ENCODE measurements at places on chromosomes 3 and 15. TPM values are rescaled to one million over a fixed set of nuclear protein-coding genes. Genes with fewer than 3 reads are reported as not detected.

Gene C3orf22
- not detected for polyA plus RNA-seq

Gene MRPL47
- 46.4 TPM for polyA plus RNA-seq

GRCh38 chr3:165683947-165684346 is 153.3 kb downstream of the BCHE start:
- H3K27ac ChIP-seq = no peak overlapping the region
- H3K4me1 ChIP-seq = no peaks in the 10 kb centered on the region
- no peak for DNase-seq
- H3K4me3 ChIP-seq = no peak overlapping the region
- no peaks in the 10 kb centered on the region for H3K27me3 ChIP-seq

Gene FBXW12
- polyA plus RNA-seq = not detected

DNA sequence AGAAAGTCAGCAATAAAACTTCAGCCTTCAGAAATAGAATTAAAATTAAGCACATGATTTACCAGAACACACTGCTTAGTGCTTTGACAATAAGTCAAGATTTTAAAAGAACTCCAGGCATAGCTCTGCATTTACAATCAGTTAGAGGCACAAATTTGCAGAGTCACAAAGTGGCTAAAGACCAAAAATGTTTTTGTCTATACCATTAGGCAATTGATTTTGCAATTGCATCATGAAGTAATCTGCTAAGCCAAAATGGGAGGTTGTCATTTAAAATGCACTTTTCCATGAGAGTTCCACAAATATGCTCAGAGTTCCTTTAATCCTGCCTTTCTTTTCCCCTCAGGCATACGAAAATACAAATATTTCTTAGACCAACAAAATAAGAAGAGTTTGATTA is 10.1 kb upstream of the DCP1A start:
- peak; percentile 30 for DNase-seq
- no peak overlapping the region for H3K4me3 ChIP-seq
- no peaks in the 10 kb centered on the region for H3K36me3 ChIP-seq
- no peaks in the 10 kb centered on the region for H3K27me3 ChIP-seq

DNA sequence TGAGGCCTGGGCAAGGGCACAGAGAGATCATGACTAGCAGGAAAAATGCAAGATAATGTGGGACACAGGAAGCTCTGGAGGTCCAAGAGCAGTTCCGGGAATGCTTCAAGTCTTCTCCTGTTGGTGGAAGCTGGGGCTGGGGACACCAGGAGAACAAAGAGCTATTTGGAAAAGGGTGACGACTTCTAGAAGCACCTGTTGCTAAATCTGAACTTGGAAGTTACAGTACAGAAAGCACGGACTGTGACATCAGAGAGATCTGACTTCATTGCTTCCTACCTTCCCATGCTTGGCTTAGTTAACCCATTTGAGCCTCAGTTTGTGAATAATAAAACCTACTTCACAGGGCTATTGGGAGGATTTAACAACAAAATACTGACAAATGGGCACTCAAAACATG is 52.7 kb upstream of the NEO1 start:
- DNase-seq = no peak
- no peak overlapping the region for H3K4me3 ChIP-seq
- H3K27ac ChIP-seq = no peak overlapping the region
- H3K36me3 ChIP-seq = no peaks in the 10 kb centered on the region
- H3K4me1 ChIP-seq = no peaks in the 10 kb centered on the region
- peaks cover 2% of the 10 kb centered on the region for H3K27me3 ChIP-seq

Gene SEMA7A
- polyA plus RNA-seq = 0.15 TPM

DNA sequence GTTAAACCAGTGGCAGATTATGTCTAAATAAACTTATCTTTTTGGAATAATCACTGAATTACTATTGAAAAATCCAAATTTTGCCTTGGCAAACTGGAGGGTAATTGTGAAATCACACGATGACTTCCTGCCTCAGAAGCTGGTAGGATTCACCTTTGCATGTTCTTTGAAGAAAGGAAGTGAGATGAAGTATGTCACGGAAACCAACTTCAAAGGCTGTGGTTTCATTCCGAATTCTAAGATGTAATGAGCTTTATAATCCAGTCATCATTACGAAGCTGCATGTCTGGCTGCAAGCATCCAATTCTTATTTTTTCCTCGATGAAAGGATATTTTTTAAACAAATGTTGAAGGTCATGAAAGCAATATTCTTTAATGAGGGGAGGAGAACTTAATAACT is 15.0 kb upstream of the ZBED2 start:
- H3K4me1 ChIP-seq = no peaks in the 10 kb centered on the region
- H3K27me3 ChIP-seq = no peaks in the 10 kb centered on the region
- no peak for DNase-seq
- no peak overlapping the region for H3K27ac ChIP-seq

GRCh38 chr3:20194793-20195460 is 8.9 kb upstream of the SGO1 start:
- H3K36me3 ChIP-seq = no peaks in the 10 kb centered on the region
- H3K4me1 ChIP-seq = no peaks in the 10 kb centered on the region
- no peak overlapping the region for H3K4me3 ChIP-seq
- no peak overlapping the region for H3K27ac ChIP-seq

- H3K27ac ChIP-seq = no peak overlapping the region
- no peaks in the 10 kb centered on the region for H3K27me3 ChIP-seq
- DNase-seq = no peak
- no peak overlapping the region for H3K4me3 ChIP-seq
- H3K36me3 ChIP-seq = no peaks in the 10 kb centered on the region
Observed at GRCh38 chr3:86787091-86787490, 203.9 kb downstream of the VGLL3 start.

GRCh38 chr3:189237526-189237925 is 65.8 kb downstream of the TPRG1 start:
- no peak overlapping the region for H3K27ac ChIP-seq
- no peak for DNase-seq
- H3K4me1 ChIP-seq = no peaks in the 10 kb centered on the region
- H3K36me3 ChIP-seq = no peaks in the 10 kb centered on the region
- H3K27me3 ChIP-seq = no peaks in the 10 kb centered on the region

- H3K27me3 ChIP-seq = no peaks in the 10 kb centered on the region
- peak overlapping the region; percentile 90 for H3K27ac ChIP-seq
- H3K36me3 ChIP-seq = no peaks in the 10 kb centered on the region
- H3K4me1 ChIP-seq = peaks cover 18% of the 10 kb centered on the region
- peak; percentile 19 for DNase-seq
Observed at GRCh38 chr3:18425641-18426257, 610 bp upstream of the SATB1 start.

Gene AHSG
- polyA plus RNA-seq = not detected

Gene ZNF502
- 0.23 TPM for polyA plus RNA-seq

DNA sequence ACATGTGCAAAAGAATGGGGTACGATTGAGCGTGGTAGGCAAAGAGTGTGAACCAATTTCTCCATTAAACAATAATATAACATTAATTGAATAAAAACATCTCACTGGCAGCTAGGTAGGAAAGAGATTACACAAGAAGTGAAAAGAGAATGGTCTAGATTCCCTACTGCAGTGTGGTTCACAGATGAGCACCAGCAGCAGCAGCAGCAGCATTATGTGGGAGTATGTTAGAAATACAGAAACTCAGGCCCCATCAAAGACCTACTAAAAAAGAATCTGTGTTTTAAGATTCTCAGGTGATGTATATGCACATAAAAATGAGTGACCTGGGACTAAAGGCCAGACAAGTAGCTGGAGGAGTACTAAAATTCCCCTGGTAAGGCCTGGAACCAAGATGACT is 118.2 kb downstream of the ADAM10 start:
- peaks cover 18% of the 10 kb centered on the region for H3K4me1 ChIP-seq
- H3K27ac ChIP-seq = no peak overlapping the region
- DNase-seq = no peak
- H3K27me3 ChIP-seq = no peaks in the 10 kb centered on the region
- peaks cover 65% of the 10 kb centered on the region for H3K36me3 ChIP-seq
- H3K4me3 ChIP-seq = no peak overlapping the region

DNA sequence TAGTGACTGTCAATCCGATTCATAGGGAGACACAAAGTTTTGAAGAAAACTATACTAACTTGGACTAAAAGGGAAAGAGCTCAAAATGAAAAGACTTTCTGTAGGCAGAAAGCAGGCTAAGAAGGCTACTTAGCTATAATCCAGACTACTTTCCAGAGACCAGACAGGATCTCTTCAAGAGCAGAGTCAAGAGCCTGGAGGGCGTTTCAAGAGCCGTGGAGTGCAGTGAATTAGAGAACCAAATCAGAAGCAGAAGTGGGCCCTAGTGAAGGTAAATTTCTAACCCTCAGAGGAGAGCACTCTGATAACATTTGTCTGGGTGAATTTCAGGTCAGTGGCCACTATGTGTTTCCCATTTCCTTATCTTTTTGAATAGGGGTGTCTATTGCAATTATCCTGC is 76.4 kb downstream of the CGGBP1 start:
- no peaks in the 10 kb centered on the region for H3K36me3 ChIP-seq
- no peak for DNase-seq
- H3K27me3 ChIP-seq = no peaks in the 10 kb centered on the region
- no peak overlapping the region for H3K27ac ChIP-seq
- H3K4me1 ChIP-seq = no peaks in the 10 kb centered on the region

- H3K27me3 ChIP-seq = no peaks in the 10 kb centered on the region
- H3K27ac ChIP-seq = peak overlapping the region; percentile 73
- peak; percentile 97 for DNase-seq
- H3K4me1 ChIP-seq = peaks cover 47% of the 10 kb centered on the region
Observed at GRCh38 chr15:94174399-94174802, 57.0 kb upstream of the MCTP2 start.

GRCh38 chr15:40325700-40326099 is 2.2 kb downstream of the INAFM2 start:
- H3K27me3 ChIP-seq = no peaks in the 10 kb centered on the region
- peak overlapping the region; percentile 82 for H3K4me3 ChIP-seq
- H3K4me1 ChIP-seq = peaks cover 63% of the 10 kb centered on the region
- peak; percentile 50 for DNase-seq
- no peak overlapping the region for H3K27ac ChIP-seq

DNA sequence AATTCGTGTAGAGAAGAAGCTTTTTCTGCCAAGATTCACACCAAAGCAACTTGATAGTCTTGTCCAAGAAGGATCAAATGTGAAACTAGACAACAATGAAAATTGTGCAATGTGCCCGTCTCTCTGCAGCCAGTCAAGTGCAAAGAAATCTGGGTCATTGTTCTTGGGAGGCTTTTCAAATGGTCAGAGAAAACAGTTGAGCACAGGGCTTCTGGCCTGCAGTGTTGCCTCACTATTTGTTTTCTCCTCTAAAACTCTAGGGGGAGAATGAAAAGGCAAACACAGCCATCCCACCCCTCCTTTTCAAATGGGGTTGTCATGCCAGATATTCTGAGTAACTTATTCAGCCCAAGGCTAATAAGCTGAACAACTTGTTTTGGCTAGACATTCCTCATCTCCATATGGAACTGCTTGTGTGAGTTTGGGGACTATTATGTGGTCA is 417.6 kb upstream of the CDIN1 start:
- DNase-seq = no peak
- no peak overlapping the region for H3K4me3 ChIP-seq
- no peaks in the 10 kb centered on the region for H3K4me1 ChIP-seq
- H3K36me3 ChIP-seq = no peaks in the 10 kb centered on the region
- H3K27me3 ChIP-seq = no peaks in the 10 kb centered on the region
- H3K27ac ChIP-seq = no peak overlapping the region

GRCh38 chr3:106540743-106541142 is 671.9 kb upstream of the CBLB start:
- no peaks in the 10 kb centered on the region for H3K27me3 ChIP-seq
- H3K36me3 ChIP-seq = no peaks in the 10 kb centered on the region
- H3K4me1 ChIP-seq = no peaks in the 10 kb centered on the region
- no peak overlapping the region for H3K27ac ChIP-seq
- no peak for DNase-seq

Gene GNB4
- polyA plus RNA-seq = 6.0 TPM

- H3K36me3 ChIP-seq = no peaks in the 10 kb centered on the region
- H3K27me3 ChIP-seq = no peaks in the 10 kb centered on the region
- no peak overlapping the region for H3K27ac ChIP-seq
- no peaks in the 10 kb centered on the region for H3K4me1 ChIP-seq
- no peak overlapping the region for H3K4me3 ChIP-seq
- no peak for DNase-seq
Observed at GRCh38 chr3:54173371-54173770, 51.0 kb downstream of the CACNA2D3 start.

GRCh38 chr3:23402728-23403492 is 199.8 kb downstream of the UBE2E2 start:
- H3K27me3 ChIP-seq = no peaks in the 10 kb centered on the region
- peaks cover 12% of the 10 kb centered on the region for H3K4me1 ChIP-seq
- DNase-seq = peak; percentile 49
- H3K36me3 ChIP-seq = no peaks in the 10 kb centered on the region

- H3K27me3 ChIP-seq = no peaks in the 10 kb centered on the region
- H3K36me3 ChIP-seq = no peaks in the 10 kb centered on the region
- no peak overlapping the region for H3K4me3 ChIP-seq
Observed at GRCh38 chr3:173410849-173411248, 13.3 kb downstream of the NLGN1 start.

- no peaks in the 10 kb centered on the region for H3K36me3 ChIP-seq
- H3K4me3 ChIP-seq = no peak overlapping the region
- peaks cover 12% of the 10 kb centered on the region for H3K4me1 ChIP-seq
- DNase-seq = peak; percentile 29
- no peak overlapping the region for H3K27ac ChIP-seq
Observed at GRCh38 chr3:12452361-12453330, 31.6 kb upstream of the TSEN2 start.

DNA sequence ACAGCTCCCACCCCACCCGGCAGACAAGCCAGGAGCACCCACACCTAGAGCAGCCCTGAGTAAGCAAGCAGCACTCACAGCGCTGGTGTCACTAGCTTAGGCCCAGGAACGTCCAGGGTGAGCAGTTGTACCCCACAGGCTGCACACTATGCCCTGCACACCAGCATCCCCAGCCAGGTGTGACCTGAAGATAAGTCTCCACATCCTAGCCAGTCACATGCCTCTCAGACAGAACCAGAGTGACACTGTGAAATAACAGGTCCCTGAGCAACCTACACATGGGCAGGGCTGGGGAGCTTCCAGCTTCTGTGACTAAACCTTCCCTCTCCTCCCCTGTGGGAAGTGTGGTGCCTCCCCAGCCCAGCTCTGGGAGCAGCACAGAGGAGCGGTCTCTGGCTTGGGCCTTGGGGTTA is 253.6 kb downstream of the UACA start:
- H3K4me1 ChIP-seq = peaks cover 55% of the 10 kb centered on the region
- no peak overlapping the region for H3K4me3 ChIP-seq
- DNase-seq = peak; percentile 78
- peak overlapping the region; percentile 78 for H3K27ac ChIP-seq

DNA sequence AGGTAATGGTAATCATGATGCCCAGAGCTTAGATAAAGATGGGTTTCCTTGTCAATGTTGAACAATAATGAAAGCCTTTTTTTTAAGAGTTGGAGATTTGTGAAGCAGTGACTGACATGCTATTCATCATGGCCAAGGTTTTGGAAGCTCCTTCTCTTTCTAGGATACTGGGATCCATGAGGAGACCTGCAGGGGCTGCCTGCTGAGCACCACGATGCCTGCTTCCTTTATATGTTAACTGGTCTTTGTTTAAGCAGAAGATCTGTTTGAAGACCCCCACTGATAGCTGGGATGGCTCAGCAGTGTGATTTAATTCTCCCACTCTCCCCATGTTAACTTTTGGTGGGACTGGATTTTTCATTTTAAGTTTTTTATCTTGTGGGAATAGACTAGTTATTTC is 15.8 kb downstream of the RBP1 start:
- no peak overlapping the region for H3K4me3 ChIP-seq
- no peak overlapping the region for H3K27ac ChIP-seq
- no peak for DNase-seq
- peaks cover 24% of the 10 kb centered on the region for H3K4me1 ChIP-seq
- no peaks in the 10 kb centered on the region for H3K27me3 ChIP-seq
